ENCODE measurements at places on chromosomes 3 and 15. TPM values are rescaled to one million over a fixed set of nuclear protein-coding genes. Genes with fewer than 3 reads are reported as not detected.
A peak's percentile ranks its signal among the peaks of the same experiment; 100 is the strongest.

Gene MAGI1
- total RNA-seq, result 63.8 TPM

Gene LYSMD2
- total RNA-seq, result 7.2 TPM

Gene P4HTM
- total RNA-seq, result 22.1 TPM

- no peaks in the 10 kb centered on the region for H3K27me3 ChIP-seq
- no peak overlapping the region for H3K27ac ChIP-seq
- no peak overlapping the region for H3K4me3 ChIP-seq
- no peaks in the 10 kb centered on the region for H3K4me1 ChIP-seq
- DNase-seq, result no peak
These were observed 79.8 kb downstream of the ADAMTSL3 start for GRCh38 chr15:83733691-83734090.

- DNase-seq, result no peak
- 0 out of 2 replicates have a peak, but pooled peaks cover 3% of the 10 kb centered on the region for H3K27me3 ChIP-seq
- no peaks in the 10 kb centered on the region for H3K36me3 ChIP-seq
These were observed 17.2 kb upstream of the SLC6A11 start for GRCh38 chr3:10798600-10799367.

- H3K4me3 ChIP-seq, result no peak overlapping the region
- no peak for DNase-seq
- H3K27me3 ChIP-seq, result no peaks in the 10 kb centered on the region
These were observed 284.7 kb upstream of the STT3B start for GRCh38 chr3:31247850-31248562.

DNA sequence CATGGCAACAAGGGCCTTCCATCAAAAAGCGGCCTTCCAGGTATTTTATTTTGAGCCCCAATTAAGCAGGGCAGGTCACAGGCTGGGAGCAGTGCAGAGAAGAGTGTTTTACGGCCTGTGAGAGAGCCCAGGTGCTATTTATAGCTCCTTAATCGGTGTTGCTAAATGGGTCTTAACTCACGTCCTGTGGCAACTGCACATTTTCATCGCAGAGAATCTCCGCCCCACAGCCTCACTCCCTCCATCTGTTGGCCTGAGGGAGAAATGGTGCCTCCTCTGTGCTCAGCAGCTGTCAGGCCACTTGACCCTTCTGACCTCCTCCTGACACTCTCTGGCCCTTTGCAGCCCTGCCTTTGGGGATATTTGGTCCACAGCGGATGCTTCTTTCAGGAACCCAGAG lies 58.6 kb downstream of the SPSB4 start:
- no peak overlapping the region for H3K27ac ChIP-seq
- DNase-seq, result no peak
- no peaks in the 10 kb centered on the region for H3K27me3 ChIP-seq
- no peaks in the 10 kb centered on the region for H3K36me3 ChIP-seq
- no peaks in the 10 kb centered on the region for H3K4me1 ChIP-seq

DNA sequence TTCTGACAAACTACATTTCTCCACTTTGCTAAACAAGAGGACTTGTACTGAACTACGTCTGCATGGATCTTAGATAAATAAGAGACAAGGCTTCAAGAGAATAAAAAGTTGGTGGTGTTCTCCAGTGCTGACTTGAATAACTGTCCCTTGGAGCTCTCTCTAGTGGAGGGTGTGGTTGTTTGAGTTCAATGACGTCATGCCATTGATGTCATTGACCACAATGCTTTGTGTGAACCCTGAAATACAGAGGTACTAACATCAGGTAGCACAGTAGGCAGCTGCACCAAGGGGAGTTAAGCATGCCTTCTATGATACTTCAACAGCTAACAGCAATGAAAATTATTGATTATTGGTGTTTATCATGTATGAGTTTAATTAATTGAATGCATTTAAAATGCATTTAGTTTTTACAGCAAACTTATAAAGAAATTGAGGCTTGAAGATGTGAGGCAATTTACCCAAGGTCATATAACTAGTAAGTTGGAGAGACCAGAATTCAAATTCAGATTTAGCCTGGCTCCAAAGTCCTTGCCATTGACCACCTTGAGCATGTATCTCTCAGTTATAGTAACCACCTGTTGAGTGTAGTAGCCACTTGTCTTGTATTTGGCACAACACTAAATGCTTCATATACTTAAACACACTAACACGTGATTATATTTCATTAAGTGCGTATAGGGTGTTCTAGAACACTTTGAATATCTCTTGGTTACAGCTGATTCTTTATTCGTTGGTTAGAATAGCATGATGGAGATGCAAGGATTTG lies 126.0 kb upstream of the ANKRD28 start:
- no peak overlapping the region for H3K4me3 ChIP-seq
- no peaks in the 10 kb centered on the region for H3K4me1 ChIP-seq
- no peak overlapping the region for H3K27ac ChIP-seq
- H3K36me3 ChIP-seq, result no peaks in the 10 kb centered on the region
- H3K27me3 ChIP-seq, result no peaks in the 10 kb centered on the region
- no peak for DNase-seq

DNA sequence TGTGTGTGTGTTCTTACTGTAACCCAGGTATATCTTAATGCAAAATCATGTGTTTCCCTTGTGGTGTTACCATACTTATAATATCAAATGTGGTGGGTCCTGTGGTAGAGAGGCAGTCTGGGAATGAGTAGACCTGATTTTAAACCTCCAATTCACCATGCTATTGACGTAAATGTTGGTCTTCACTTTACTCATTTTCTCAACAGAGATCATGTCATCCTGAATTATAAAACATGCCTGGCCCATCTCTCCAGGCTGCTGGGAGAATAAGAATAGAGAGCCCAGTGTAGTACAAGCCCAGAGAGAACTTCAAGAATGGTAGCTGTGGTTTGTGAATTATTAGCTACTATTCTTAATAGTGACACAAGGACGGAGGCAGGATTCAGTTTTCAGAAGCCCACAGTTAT lies 88.1 kb downstream of the MBNL1 start:
- H3K36me3 ChIP-seq, result no peaks in the 10 kb centered on the region
- no peak overlapping the region for H3K4me3 ChIP-seq
- no peaks in the 10 kb centered on the region for H3K27me3 ChIP-seq
- no peak for DNase-seq
- H3K27ac ChIP-seq, result no peak overlapping the region
- peaks cover 9% of the 10 kb centered on the region for H3K4me1 ChIP-seq

DNA sequence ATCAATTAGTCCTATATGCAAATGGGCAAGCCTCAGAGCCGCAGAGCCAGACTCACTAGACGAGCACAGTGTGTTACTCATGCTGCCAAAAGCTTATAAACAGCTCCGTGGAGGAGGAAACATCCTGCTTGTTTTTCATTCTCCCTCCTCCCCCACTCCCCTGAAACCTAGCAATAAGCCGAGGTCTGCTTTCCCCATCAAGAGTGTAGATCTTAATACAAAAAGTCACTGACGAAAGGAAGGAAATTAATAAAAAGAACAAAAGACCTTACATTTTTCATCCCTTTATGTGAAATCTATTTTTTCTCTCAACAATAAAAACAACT lies 88.5 kb downstream of the XXYLT1 start:
- peaks cover 18% of the 10 kb centered on the region for H3K4me1 ChIP-seq
- H3K4me3 ChIP-seq, result no peak overlapping the region
- H3K27ac ChIP-seq, result no peak overlapping the region
- no peak for DNase-seq

GRCh38 chr3:50264383-50264963 lies 4.5 kb upstream of the SEMA3B start:
- peak overlapping the region; percentile 1 for H3K4me3 ChIP-seq
- H3K4me1 ChIP-seq, result peaks cover 59% of the 10 kb centered on the region
- H3K27ac ChIP-seq, result peak overlapping the region; percentile 89
- no peak for DNase-seq
- no peaks in the 10 kb centered on the region for H3K36me3 ChIP-seq

GRCh38 chr15:95988574-95988887 lies 342.0 kb upstream of the NR2F2 start:
- H3K4me1 ChIP-seq, result peaks cover 17% of the 10 kb centered on the region
- no peak overlapping the region for H3K27ac ChIP-seq
- peak; percentile 4 for DNase-seq
- no peak overlapping the region for H3K4me3 ChIP-seq

Gene ADGRG7
- not detected for total RNA-seq

DNA sequence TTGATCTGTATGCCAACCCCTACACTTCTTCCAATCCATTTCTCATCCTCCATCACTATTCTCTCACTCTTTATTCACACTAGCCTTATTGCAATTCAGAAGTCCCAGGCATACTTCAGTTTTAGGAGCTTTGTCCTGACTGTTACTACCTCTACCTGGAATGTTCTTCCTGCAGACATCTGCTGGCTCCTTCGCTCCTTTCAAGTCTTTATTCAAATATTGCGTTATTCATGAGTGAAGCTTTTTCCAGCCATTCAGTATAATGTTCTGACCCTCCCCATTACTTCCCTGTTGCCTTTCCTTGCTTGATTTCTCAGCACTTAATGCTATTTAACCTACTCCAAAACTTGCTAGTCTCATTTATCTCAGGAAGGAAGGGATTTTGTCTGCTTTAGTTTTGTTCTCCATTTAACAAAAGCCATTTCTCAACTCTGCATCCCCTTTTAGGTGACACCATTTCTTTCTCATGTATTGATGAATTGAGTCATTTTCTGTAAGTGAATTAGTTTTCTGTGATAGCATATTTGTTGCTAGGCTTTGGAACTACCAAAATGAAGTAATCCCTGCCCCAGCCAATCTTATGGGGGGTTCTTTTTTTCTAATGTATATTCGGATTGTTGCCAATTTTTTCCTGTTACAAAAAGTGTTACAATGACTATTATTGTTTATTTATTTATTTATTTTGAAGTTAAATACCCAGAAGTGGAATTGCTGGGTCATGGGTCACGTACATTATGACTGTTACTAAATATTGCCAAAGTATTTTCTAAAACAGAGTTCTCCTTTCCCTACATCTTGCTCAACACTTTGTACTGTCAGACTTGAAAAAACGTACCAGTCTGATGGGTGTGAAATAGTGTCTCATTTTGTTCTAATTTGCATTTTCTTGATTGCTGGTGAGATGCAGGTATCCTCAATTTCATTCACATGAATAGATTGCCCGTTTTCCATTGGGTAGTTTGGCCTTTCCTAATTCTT lies 9.4 kb downstream of the ATP11B start:
- H3K4me1 ChIP-seq, result peaks cover 8% of the 10 kb centered on the region
- no peaks in the 10 kb centered on the region for H3K36me3 ChIP-seq
- H3K27me3 ChIP-seq, result no peaks in the 10 kb centered on the region
- H3K27ac ChIP-seq, result peak overlapping the region; percentile 12
- peak; percentile 40 for DNase-seq
- H3K4me3 ChIP-seq, result no peak overlapping the region

Measured in GM23338 (cell line).